H1 (cell line): ENCODE measurements at places on chromosomes 4 and X. TPM values are rescaled to one million over a fixed set of nuclear protein-coding genes. Genes with fewer than 3 reads are reported as not detected.

Gene DMRTC1B
- not detected in 2 replicates for total RNA-seq

DNA sequence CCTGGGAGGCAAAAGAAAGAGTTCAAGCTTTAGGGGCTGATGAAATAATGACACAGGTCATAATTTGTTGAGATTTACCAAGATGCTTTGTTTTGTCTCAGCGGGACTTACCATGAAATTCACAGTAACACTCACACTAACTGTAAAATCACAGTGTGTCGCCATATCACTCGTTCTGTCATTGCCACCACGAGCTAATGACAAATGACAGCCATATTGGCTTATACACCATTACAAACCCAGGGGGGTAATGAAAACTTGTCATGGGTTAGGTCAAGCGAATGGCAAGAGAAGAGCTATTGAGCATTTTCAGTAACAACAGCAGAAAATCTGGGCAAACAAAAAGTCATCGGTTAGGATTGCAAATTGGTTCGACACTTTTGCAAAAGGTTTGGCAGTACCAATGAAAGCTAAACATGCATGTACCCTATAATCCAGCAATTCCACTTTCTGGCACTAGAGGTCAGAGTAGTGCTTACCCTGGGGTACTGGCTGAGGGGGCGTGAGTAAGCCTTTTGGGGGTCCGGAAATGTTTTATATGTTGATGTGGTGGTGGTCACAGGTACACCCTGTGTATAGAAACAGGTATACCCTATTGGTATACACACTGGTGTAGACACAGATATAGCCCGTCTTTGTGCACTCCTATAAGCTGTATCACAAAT lies 83.9 kb upstream of the RAI2 start:
- H3K4me1 ChIP-seq: no peaks in the 10 kb centered on the region
- H3K27me3 ChIP-seq: no peaks in the 10 kb centered on the region
- H3K36me3 ChIP-seq: no peaks in the 10 kb centered on the region
- DNase-seq: peak; percentile 45

Gene HERC3
- 4.3 and 5.7 TPM in 2 replicates for total RNA-seq

GRCh38 chrX:136386826-136387225 lies 86.1 kb downstream of the ADGRG4 start:
- no peaks in the 10 kb centered on the region for H3K27me3 ChIP-seq
- no peak for DNase-seq
- H3K36me3 ChIP-seq: no peaks in the 10 kb centered on the region
- H3K27ac ChIP-seq: no peak overlapping the region
- no peaks in the 10 kb centered on the region for H3K4me1 ChIP-seq

Gene NAA11
- total RNA-seq: not detected in 2 replicates

- H3K4me1 ChIP-seq: no peaks in the 10 kb centered on the region
- H3K27ac ChIP-seq: no peak overlapping the region
- DNase-seq: no peak
- peaks cover 3% of the 10 kb centered on the region; the same call in 1 of the 2 replicates for H3K36me3 ChIP-seq
- H3K4me3 ChIP-seq: no peak overlapping the region
Measured at GRCh38 chrX:67717571-67717970, 173.8 kb downstream of the AR start.

GRCh38 chrX:128698573-128699181 lies 646.5 kb upstream of the ACTRT1 start:
- H3K27me3 ChIP-seq: no peaks in the 10 kb centered on the region
- no peak overlapping the region for H3K27ac ChIP-seq
- H3K4me3 ChIP-seq: no peak overlapping the region
- DNase-seq: no peak

DNA sequence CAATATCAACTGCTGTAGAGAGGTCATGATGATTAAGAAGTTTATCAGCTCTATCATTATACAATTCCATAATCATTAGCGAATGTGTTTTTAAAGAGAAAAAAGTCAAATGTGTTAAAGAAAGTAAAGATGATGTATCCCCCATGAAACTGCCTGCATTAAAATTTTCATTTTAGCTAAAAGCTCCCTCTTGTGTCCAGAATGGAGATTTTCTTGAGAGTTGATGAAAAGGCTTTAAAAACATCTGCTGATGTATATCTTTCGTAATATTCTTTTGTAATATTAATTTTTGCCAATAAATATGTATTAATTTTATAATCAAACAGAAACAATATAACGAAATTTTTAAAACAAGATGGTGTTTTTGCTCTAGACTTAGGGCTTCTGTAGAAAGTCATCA lies 52.1 kb upstream of the LHFPL1 start:
- no peak for DNase-seq
- H3K27me3 ChIP-seq: no peaks in the 10 kb centered on the region
- no peak overlapping the region for H3K27ac ChIP-seq
- no peaks in the 10 kb centered on the region for H3K4me1 ChIP-seq

DNA sequence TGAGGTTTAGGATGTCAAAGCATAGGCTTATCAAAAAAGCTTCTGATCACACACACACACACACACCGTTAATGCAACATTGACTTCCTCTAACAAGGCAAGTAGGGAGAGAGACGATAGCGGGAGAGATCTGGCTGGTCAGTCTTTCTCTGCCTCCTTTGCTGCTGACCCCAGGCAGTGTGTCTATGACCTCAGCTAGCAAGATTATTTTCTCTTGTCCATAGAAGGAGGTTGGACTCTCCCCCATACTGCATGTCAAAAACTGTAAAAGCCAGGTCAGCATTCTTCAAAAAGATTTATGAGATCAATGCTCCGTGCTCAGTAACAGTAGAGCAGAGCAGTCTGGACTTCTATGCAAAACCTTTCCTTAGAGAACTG lies 63.5 kb upstream of the PGM2 start:
- H3K27me3 ChIP-seq: no peaks in the 10 kb centered on the region
- DNase-seq: no peak
- no peaks in the 10 kb centered on the region for H3K36me3 ChIP-seq
- no peak overlapping the region for H3K27ac ChIP-seq

GRCh38 chr4:72063726-72064125 lies 31.9 kb downstream of the NPFFR2 start:
- DNase-seq: no peak
- H3K27me3 ChIP-seq: no peaks in the 10 kb centered on the region
- no peak overlapping the region for H3K4me3 ChIP-seq
- no peaks in the 10 kb centered on the region for H3K4me1 ChIP-seq
- no peaks in the 10 kb centered on the region for H3K36me3 ChIP-seq
- H3K27ac ChIP-seq: no peak overlapping the region
